Stimulated activated CD8-positive, alpha-beta memory T cell treated with anti-CD3 and anti-CD28 coated beads, Interleukin-7, amount 100 ng/mL, for 48 hours (primary cell): ENCODE measurements at places on chromosomes 7 and 10.

DNA sequence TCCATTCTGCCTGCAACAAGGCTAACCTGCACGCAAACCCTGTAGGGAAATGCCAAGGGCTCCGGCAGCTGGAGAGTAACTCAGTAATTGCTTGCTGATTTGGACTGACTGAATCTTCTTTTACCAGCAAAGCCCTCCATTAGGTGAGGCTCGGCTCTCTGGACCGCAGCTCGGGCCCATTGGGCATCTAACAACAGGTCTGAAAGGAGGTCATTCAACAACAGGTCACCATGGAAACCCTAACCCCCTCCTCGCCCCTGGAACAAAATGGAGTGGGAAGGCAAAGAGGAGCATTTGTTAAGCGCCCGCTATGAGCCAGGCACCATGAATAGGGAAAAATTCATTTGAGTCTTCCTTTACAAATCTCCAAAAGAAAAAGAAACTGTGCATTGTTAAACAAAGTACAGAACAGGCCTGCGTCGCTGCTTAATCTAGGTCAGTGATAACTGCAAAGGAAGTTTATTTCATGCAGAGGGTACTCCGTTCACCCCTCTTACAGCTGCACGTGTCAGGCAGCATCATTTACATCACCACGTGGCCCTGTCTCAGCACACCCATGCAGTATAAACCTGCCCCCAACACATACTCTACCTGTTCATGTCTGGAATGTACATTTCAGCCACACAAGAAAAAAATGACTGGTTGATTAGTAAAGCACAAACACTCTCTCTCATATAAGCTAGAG lies 248.8 kb upstream of the NEBL start:
- DNase-seq: no peak

GRCh38 chr7:2886391-2886790 lies 42.3 kb upstream of the GNA12 start:
- no peak for DNase-seq

DNA sequence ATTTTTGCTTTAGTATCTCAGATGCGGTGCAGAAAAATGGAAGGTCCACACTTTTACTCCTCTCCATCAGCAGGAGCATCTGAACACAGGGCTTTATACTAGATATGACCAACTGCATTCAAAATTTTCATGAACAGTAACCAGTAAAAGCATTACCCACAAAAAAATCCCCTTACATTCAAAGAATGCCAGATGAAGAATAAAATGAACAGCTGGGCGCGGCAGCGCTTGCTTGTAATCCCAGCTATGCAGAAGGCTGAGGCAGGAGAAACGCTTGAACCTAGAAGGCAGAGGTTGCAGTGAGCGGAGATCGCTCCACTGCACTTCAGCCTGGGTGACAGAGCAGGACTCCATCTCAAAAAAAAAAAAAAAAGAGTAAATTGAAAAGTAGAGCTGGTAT lies 3.1 kb downstream of the SAR1A start:
- DNase-seq: no peak

- no peak for DNase-seq
Observed at GRCh38 chr10:130568246-130568645, 432.1 kb downstream of the GLRX3 start.

DNA sequence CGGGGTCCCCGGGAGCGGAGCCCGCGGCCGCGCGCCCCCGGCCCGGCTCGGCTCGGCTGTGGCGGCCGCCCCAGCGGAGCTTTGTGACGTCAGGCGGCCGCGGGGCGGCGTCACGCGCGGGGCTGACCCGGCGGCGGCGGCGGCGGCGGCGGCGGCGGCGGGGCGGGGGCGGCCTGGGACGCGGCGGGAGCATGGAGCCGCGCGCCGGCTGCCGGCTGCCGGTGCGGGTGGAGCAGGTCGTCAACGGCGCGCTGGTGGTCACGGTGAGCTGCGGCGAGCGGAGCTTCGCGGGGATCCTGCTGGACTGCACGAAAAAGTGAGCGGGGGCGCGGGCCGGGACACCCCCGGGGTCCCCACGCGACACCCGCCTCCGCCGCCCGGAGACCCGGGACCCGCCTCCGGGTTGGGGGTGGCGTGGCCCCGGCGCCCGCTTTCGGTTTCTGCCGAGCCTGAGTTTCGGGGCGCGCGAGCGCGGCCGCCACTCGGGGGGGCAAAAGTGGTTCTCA lies at the start of gene PWWP2B:
Gene PWWP2B (plus strand): TSS at position 165 of the 506 bp plus-strand sequence. CDS start 27 bp downstream, at position 192.
- no peak for DNase-seq

DNA sequence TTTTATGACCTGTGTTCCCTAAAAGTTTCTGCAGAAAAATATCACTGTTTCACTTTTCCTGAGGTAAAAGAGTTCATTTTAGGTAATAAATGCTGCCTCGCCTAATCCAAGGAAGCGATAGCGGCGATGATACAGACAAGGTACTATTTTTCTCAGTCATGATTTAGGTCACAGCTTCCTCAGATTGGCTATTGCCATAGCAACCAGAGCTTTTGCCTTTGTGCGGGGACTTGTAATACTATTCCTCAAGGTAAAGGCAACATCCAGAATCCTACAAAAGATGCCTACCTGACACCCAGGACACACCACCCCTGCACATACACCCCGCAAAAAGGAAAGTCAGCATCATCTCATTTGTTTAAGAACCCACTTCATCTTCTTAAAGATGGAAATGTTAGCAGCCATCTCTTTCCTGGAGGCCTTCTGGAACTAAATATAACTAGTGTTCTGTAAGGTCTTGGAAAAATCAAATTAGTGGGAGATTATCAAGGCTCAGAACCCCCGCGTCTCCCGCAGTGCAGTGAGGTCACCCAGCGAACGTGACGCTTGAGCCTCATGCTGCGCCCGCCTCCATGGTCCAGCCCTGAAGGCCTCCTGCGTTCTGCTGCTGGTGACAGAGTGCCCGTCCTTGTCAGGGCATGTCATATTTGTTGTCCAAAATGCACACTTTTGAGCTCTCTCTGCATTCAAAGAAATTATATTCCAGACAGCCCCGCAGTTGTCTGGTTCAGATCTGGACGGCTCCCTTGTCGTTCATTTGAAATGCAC lies 402.0 kb upstream of the RNF32 start:
- DNase-seq: no peak

DNA sequence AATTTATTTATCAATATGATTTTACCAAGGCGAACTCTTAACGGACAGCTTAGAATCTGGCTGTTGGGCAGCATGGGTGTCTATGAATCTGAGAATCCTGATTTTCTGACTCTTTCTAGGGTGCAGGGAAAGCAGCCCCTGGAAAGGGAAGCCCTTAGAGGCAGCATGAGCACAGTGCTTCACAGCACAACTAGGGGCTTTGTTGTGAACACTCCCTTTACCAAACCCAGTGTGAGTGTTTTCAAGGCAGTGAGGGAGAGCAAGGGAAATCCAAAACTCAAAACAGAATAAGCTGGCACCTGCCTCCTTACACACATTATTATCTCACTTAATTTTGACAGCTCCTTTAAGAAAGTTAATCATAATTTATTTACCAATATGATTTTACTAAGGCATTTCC lies 116.3 kb upstream of the CSTF2T start:
- no peak for DNase-seq

- no peak for DNase-seq
Observed at GRCh38 chr7:21743493-21743892, 200.7 kb downstream of the DNAH11 start.

DNA sequence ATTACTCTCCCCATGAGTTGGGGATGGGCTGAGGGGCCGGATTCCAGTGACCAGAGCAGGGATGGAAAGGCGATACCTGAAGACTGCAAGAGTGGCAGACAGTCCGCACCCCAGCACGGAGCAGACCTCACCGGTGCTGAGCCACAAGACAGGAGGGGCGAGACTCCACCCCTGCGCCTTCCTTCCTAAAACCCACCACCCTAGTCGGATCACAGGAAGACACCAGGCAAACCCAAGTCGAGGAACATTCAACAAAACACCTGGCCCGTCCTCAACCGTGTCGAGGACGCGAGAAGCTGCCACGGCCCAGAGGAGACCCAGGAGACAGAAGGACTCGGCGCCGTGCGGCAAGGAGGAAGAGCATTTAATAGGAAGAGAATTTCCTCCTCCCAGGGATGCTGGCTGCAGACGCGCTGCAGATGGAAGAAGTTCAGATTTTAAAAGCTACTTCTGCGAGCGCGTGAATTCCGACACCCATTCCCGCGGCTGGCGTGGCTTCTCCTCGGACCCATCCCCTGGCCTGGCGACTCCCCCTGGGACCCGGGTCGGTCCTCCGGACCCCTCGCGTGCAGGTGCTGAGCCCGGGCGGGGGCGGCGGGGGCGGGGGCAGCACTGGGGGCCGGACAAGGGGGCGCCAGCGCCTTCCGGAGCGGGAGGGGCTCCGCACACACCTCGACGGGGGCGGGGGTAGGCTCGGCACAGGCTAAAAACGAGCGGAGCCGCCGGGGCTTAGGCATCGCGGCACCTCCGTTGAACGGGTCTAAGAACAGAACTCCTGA lies 563 bp upstream of the UTF1 start:
- no peak for DNase-seq

DNA sequence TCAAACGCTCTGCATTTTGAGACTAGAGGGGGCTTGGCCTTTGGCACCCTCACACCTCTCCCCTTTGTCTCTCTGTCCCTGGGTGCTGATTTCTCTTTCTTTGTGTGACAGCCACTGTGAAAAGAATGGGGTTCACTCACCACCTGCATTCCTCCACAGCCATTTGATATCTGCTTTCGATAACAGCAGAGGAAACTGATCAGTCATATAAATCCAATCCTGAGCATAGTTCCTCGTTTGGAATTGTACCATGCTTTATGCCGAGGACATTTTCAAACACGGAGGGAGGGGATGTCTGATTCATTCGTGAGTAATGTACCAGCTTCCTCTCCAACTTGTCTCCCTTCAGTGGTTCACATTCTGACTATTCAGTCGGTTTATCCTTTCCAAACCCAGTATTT lies 15.8 kb downstream of the MET start:
- no peak for DNase-seq

DNA sequence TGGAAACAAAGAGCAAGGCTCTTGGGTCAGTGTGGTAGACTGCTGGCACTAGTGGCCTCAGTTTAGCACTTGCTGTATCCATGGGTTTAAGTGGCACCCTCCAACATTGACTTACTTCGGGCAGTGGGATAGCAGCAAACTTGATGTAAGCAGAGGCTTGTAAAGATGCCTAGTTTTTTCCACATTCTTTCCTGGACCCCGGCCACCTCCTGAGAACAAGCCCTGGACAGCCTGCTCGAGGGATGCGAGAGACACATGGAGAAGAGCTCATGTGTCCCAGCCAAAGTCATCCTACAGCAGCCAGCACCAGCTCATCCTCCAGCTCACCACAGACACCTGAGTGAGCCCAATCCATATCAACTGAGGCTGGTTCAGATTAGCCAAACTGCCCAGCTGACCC lies 142.7 kb upstream of the PCBD1 start:
- no peak for DNase-seq

DNA sequence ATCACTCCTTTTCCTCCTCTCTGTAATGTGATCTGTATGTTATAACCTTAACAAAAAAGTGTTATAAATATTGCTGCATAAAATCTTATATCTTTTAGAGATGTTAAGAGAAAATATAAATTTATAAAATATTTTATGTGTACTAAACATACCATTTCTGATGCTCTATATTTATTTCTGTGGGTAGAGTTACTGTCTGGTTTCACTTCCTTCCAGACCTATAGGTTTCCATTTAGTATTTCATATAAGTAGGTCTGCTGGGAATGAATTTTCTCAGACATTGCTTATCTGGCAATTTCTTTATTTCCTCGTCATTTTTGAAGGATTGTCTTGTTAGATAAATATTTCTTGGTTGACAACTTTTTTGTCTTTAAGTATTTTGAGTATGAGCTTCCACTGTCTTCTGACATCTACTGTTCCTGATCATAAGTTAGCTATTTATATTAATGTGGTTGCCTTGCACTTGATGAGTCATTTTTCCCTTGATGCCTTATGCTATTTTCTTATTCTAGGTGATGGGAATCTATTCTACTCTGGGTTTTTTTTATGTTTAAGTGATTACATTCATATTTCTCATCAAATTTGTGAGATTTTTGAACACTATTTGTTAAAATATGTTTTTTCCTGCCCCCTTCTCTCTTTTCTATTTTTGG lies 11.2 kb upstream of the THSD7A start:
- DNase-seq: no peak

GRCh38 chr7:140041659-140042385 lies 20.9 kb downstream of the PARP12 start:
- no peak for DNase-seq

GRCh38 chr10:87544721-87545120 lies 40.0 kb downstream of the MINPP1 start:
- DNase-seq: no peak

DNA sequence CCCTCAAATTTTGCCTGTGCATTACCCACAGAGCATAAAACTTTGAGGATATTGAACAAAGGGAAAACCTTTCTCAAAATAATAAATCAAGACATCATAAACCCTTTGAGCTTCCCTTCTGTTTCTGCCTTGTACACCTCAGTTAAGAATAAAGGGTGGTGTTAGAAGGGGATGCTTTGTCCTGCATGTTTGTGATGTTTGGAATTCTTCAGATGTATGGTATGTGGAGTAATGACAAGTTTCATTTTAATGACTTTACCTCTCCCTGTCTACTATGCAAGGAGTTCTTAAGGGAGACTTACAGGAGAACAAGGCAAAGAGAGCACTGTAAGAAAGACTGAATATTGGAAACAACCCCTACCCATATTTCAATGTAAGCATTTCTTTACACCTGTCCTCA lies 99.2 kb downstream of the HECW1 start:
- no peak for DNase-seq

DNA sequence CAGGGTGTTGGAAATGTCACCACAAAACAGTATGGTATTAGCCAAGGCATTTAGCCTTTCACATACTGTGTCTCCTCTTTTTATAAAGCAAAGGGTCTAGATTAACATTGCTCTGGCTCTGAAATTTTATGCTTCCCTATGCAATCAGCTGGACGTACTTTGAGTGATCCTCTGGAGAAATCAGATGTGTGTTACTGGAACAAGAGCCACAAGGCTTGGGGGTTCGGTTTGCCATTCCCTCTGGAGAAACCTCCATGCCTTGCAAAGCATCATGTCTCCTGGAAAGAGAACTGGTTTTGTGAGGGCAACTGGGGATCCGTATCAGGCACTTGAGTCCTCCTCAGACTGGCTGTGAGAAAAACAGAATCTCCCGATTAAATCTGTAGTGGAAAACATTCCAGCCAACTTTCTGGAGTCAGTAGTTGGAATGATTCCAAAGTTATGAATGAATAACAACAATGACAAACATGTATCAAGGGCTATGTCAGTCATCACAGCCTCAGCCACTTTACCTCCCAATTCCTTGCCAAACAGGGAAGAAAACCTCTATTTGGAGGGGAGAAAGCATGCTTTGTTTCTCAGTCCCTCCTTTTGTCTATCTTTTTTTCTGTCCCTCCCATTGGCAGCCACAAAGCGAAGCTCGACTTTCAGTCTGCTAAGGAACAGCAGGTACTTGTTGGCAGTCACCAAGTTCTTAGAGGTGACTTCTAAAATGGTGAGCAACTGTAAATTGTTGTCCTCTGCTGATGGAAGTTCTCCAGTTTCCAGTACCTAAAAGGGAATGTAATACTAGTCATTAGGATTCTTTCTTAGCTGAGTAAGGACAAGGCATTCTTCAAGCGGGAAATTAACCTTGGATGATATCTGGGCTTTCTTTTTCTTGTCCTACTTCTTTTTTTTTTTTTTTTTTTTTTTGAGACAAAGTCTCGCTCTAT lies 864.8 kb upstream of the AUTS2 start:
- DNase-seq: no peak
